ENCODE measurements at places on chromosomes 6 and 20.
A peak's percentile ranks its signal among the peaks of the same experiment; 100 is the strongest.

DNA sequence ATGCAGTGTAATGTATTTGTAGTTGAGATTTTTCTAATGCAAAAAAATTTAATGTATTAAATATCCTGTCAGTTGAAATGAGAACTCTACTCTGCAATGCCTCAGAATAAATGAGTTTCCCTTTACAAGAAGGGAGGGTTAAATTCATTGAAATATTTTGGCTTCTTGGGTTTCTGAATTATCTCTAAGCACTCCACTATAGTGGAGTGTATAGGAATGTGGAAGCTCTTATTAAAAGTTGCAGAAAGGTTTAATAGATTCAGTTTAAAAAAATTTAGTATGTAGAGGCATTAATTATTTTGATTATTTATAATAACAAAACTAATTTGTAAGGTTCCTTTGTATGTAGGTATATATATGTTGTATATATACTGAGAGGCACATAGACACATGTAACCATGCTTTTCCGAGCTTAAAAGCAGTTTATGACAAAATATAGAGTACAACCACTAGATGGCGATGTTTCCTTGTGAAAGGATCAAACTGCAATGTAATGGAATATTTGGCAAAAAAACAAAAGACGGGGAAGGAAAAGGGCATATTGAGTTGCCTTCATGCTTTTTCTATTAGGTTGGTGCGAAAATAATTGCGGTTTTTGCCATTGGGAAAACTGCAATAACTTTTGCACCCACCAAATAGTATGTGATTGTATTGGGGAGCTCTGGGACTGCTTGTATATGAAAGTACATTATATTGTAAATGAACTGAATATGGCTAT is 144.2 kb downstream of the MYO6 start:
- no peak for DNase-seq

- DNase-seq, result peak; percentile 11
These were observed 5.3 kb downstream of the PXDC1 start for GRCh38 chr6:3746119-3746691.

DNA sequence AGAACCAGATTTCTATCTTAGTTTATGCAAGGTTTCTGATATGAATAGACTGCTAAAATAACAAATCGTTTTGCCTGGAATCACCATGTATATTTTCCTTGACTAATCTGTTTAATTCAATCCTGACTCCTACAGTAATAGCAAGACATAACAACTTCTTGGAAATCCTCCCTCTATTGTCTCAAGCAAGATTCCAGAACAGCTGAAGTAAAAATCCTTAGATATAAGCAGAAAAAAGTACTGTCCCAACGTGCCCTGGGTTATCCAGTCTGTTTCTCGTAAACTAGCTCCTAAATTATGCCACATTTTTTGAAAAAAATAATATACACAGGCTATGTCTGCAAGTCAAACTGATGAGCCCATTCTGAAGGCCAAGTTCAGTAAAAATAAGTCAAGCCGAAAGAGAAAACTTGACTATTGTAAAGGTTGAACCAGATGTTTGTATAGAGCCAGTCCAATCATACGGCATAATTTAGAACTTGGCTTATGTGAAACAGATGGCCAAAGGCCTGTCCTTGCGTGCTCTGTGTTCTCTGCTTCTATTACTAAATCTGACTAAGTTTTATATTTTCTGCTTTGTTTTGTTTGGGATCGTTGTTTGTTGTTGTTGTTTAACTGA is 341.6 kb upstream of the NRSN1 start:
- DNase-seq, result no peak

DNA sequence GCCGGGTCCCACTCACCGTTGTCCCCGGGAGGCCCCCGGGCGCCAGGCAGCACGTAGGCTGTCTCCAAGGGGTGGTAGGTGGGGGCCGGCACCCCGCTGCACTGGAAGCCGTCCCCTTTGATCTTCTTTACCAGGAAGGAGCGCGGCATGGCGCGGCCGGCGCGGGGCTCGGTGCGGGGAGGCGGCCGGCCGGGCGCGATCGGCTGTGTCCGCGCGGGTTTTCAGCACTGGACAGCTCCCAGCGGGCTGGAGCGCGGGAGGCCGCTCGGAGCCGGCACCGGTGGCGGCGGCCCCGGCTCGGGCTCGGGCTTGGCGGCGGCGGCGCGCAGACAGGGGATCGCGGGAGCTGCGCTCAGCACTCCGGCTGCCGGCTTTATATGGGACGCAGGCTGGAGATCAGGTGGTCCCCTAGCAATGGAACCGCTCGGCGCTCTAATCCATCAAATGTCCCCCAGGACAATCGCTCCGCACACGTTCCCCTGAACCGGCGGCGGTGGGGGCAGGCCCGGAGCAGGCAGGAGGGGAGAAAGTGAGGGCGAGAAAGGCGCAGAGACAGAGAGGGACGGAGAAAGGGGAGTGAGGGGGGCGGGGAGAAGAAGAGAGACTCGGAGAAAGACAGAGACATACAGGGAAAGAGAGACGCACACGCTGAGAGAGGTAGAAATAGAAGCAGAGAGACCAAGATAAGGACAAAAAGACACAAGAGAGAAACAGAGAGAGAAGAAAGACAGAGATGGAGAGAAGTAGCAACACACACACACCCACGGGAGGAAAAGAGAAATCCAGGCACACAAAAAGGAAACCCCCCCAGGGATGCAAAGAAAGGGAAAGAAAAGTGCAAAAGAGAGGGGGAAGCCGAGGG is at the start of gene SCRT2:
Gene SCRT2 (minus strand): TSS at position 350 of the 862 bp plus-strand sequence. CDS start 201 bp downstream, at position 149.
- DNase-seq, result peak; percentile 79

GRCh38 chr20:17295151-17295726 is 68.4 kb downstream of the PCSK2 start:
- DNase-seq, result no peak

DNA sequence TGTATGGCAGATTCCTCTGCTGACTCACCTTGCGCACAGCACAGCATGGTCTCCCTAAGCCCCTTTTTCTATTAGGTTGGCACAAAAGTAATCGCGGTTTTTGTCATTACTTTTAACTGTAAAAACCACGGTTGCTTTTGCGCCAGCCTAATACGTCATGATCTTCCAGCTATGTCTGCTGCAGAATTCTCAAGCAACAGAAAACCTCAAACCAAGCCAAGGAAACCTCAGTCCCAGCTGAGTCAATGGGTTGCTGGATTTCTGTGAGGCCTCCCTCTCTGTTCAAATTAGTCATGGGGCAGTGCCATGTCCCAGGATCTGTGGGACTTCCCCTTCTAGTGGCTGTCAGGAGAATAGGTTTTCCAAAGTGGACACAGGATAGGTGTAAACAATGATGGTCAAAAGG is 15.7 kb upstream of the ENPP1 start:
- no peak for DNase-seq
